Fibroblast of upper back skin (primary cell): ENCODE measurements at places on chromosomes 12 and 14.

GRCh38 chr12:53571295-53571694 lies 54.9 kb downstream of the ATF7 start:
- no peak for DNase-seq

DNA sequence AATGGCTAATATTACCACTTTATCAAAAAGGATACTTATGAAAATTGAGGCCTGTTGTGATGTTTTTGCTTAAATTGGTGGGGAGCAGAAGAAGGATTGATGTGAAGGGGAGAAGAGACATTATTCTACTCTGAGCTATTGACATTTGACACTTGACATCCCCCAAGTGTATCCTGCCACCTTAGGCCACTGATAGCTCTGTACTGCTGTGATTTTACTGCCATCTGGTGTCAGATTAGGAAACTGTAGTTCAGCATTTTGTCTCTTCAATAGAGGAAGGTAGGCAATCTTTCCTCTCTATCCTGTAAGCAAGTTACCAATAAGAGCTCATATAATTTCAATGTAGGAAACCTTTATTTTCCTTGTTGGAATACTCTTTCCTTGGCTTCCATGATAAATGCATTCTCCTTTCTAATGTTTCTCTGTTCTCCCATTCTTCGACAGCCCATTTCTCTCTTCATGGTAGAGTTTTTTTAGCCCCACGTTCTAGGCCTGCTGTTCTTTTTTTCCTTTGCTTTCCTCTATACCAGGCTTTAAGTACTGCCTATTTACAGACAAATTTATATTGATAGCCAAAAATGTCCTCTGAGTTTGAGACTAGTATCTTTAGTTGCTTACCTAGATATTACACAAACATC lies 46.3 kb downstream of the PPHLN1 start:
- DNase-seq = peak; percentile 33

DNA sequence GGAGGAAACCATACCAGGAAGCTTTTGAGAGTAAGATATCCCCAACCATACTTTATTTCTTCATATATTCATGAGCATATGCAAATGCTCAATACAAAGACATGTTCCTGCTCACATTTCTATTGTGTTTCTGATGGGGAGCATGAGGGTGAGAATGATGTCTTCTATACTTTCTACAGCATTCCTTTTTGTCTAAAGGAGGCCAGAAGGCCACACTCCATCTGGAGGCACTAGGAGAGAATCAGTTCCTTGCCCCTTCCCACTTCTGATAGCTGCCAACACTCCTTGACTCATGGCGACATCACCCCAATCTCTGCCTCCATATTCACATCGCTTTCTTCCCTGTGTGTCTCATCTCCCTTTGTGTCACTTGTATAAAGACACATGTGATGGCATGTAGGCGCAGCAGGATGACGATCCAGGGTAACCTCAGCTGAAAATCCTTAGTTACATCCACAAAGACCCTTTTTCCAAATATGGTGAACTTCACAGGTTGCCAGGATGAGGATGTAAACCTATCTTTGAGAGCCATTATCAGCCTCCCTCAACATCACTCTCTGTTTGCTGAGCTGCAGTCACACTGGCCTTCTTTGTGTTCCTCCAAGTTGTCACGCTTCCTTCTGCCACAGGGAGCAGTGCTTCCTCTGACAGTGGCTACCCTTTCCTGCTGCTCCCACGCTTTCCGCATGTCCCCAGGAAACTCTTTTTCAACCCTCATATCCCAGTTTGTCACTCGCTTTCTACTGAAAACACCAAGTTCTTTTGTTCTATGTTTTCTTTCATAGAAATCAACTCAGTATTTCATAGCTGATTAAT lies 96.9 kb downstream of the STXBP6 start:
- no peak for DNase-seq

DNA sequence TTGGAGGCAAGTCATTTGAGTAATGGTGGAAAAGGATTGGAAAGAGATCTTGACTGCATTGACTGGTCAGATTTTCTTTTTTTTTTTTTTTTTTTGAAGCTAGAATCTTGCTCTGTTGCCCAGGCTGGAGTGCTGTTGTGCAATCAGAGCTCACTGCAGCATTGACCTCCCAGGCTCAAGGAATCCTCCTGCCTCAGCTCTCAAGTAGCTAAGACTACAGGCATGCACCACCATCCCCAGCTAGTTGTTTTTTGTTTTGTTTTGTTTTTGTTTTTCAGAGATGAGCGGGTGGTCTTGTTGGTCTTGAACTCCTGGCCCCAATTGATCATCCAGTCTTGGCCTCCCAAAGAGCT lies 30.9 kb upstream of the FAM222A start:
- no peak for DNase-seq

GRCh38 chr12:39441963-39442830 lies 723 bp downstream of the KIF21A start:
- no peak for DNase-seq

DNA sequence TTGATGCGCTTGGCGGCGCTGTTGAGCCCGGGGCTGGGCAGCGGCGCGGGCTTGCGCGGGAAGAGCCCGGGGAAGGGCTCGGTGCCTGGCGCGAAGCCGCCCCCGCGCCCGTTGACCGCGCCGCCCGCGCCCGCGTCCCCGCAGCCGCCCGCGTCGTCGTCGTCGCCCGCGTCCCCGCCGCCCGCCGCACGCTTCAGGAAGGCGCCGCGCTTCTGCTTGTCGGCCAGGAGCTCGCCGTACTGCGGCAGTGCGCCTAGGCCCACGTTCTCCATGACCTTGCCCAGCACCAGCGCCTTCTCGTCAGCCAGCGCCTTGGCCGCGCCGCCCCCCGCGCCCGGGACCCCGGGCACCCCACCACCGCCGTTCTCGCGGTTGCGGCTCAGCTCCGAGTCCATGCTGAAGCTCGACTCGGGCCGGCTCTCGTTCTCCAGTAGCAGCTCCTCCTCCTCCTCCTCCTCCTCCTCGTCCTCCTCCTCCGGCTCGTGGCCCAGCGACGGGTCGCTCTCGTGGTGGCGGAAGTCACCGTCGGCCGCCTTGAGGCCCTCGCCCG lies 97.2 kb downstream of the BCL11B start:
- no peak for DNase-seq

GRCh38 chr14:105861985-105862465 lies 335.6 kb downstream of the TMEM121 start:
- no peak for DNase-seq

GRCh38 chr12:93449277-93449676 lies 7.5 kb upstream of the UBE2N start:
- no peak for DNase-seq

- DNase-seq = peak; percentile 18
Observed at GRCh38 chr14:35285168-35286002, 6.8 kb upstream of the PSMA6 start.

DNA sequence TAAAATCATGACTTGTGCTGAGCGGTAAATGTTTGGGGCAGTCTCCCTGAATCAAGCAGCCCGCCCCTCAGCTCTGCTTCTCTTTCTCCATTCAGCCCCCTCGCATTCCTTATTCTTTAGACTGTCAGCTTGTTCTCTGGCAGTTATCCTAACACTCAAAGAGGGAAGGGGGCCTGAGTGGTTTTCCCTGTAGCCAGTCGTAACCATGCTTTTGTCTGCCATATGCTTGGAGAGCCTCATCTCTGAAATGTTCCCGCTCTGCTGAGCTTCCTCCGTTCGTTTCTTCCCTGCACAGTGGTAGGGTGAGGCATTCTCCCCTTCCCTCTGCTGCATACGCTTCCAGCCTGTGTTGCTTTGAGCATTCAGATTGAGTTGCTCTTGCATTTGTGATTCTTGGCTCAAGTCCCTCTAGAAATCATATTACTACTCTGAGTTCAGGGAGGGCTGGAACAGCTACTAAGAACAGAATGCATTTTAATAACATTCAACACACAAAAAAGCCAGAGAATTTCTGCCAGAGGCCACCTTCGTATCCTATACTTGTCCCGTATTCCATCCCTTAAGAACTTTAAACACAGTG lies 119.7 kb downstream of the FBXL14 start:
- DNase-seq = peak; percentile 95

- DNase-seq = no peak
Observed at GRCh38 chr12:68884251-68884650, 48.7 kb downstream of the CPM start.

DNA sequence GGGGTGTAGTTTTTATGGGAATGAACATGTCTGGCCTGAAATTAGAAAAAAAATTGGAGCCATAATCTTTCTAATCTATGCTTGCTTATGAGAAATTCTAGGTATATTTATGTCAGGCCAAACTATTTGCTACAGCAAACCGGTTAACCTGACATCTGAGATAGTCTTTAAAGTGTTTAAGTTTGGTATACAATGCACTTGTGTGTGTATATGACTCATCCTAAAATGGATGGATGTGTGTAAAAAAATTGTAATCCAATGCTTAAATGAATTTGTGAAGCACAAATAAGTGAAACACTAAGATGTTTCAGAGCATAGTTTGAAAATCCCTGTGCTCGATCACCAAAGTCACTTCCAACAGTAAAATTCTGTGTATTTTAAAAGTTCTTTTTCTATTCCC lies 6.7 kb downstream of the CNOT2 start:
- no peak for DNase-seq

DNA sequence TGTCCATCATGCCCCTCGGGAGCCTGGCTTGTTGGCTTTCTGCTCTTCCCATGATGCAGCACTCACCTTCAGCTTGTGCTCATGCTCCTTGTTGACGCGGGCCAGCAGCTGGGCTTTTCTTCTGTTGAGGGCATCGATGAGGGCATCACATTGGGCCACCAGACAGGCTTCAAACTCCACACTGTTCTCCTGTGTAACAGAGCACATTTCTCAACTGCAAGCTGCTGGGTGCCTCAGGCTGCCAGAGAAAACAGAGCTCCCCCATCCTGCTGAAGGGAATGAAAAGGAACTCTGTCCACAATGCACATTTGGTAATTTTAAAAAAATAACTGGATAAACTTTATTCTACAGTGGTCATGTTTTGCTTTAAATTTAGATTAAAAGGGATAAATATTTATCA lies 72.1 kb downstream of the TRIM9 start:
- DNase-seq = no peak

GRCh38 chr12:120625557-120626419 lies 14.6 kb upstream of the CABP1 start:
- DNase-seq = no peak

DNA sequence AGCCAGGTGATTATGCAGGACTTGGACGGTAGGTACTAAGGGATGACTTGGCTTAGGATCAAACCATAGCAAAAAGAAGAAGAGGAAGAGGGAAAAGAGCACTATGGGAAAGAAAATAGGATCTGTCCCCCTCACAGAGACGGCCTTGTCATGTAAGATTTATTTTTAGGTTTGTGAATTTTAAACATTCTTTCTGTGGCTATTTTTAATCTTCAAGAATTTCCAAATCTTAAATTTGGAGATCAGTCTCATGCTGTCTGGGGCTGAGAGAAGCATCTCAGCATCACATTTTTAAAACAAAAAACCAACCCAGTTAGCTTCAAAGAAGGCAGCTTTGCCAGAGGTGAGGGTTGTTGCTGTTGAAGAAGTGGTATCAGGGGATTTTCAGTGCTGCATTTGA lies 52.6 kb upstream of the STRN3 start:
- DNase-seq = no peak

- no peak for DNase-seq
Observed at GRCh38 chr12:33156042-33156441, 259.5 kb upstream of the PKP2 start.

GRCh38 chr12:27344246-27344645 lies 11.6 kb downstream of the BMAL2 start:
- DNase-seq = no peak

- peak; percentile 34 for DNase-seq
Observed at GRCh38 chr14:55301437-55302121, 30.4 kb downstream of the FBXO34 start.

DNA sequence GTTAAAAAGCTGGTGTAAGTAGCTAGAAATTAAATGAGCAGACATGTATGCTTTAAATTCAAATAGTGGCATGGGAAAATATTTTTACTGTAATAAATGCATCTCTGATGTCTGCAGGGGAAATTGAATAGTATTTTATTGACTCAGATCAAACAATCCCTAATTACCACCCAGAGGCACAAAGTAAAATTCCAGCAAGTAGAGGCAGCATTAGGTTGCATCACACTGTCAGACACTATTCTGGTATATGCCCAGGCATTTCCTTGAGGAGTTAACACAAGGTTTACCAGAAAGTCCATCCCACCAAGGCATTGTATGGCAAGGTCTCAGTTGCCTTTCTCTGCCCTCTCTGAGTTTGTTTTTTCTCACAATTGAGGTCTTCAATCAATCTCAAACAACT lies 201.6 kb upstream of the KITLG start:
- peak; percentile 63 for DNase-seq

DNA sequence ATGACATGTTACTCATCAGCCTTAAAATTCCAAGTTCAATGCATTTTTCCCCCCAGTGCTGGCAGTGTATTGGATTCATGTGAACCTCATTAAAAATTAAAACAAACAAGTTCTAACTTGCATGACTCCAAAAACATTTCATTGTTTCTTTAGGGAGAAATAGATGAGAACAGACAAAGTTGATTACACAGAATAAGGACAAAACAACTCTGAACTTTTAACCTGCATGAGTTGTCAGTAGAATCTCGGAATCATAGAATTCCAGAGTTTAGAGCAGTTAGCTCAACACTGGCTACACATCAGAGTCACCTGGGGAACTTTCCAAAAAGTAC lies 127.5 kb downstream of the TMX1 start:
- peak; percentile 60 for DNase-seq

GRCh38 chr12:128445415-128446127 lies 178.6 kb downstream of the TMEM132C start:
- no peak for DNase-seq

DNA sequence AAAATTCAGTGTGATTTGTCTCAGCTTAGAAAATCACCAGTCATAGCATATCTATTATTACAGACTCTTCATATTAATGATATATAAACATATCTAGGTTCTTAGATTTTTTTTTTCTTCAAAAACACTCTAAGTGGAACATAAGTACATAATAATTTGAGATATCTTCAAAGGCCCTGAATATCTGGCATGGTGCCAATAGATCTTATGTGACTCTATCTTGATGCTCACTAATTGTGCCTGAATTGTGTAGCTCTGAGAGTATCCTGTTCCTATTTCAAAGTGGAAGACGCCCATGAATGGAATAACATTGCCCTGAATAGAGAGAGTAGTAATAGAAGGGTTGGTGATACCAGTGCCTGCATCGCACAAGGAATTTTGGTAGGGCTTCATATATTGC lies 1312.7 kb upstream of the USP15 start:
- no peak for DNase-seq

DNA sequence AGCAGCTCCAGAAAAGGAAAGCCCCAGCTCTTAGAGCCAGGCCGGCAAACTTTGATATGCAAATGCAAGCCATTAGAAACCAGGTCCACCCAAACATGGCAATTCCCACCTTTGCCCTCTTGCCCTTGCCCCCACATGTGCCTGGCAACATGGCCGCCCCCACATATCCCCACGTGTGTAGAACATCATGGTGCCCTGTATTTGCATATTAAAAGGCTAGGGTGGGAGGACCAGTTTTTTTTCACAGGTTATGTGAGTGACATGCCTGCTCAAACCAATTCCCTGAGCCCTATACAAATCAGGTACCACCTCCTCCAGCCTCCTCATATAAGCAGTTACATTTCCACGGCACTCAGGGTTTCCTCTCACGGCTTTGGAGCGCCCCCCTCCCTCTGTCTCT lies 6.1 kb upstream of the ALDH1L2 start:
- no peak for DNase-seq
